ENCODE measurements at places on chromosomes 7 and 10.

DNA sequence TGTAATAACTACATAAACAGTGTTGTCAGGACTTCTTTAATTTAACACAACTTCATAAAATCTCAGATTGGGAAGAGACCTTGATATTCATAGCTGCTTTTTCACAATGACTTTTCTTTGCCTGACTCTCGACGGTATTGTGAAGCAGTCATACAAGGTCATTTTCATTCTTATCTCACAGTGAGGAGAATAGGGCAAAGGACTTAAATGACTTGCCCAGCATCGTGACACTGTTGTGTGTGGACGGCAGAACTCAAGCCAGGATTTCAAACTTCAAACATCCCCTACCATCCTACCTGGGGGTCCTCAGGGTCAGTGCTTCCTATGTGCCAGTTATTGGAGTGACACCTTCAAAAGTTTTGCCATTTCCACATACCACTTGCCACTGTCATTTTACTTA is 138.5 kb upstream of the GDF10 start:
- no peak for DNase-seq

GRCh38 chr10:119120413-119120867 is 16.5 kb downstream of the DENND10 start:
- no peak for DNase-seq

DNA sequence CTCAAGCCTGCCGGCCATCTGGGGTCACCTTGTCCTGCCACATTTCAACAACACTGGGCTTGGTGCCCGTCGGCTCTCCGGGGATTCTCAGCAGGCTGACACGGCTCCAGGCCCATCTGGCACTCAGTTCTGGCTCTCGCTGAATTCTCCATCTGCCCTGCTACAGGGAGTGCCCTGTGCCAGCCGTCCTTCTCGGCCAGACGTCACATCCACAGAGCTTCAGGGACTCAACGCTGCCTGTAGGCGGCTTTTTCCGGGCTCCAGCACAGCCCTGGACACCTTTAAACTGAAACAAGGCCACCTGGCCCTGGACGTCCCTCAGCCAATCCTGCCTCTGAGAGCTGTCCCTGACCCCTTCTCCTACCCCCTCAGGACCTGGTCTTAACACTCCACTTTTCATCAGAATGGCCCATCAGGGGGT is 43.0 kb downstream of the TMEM130 start:
- no peak for DNase-seq

GRCh38 chr7:4744391-4745264 is 30.8 kb upstream of the AP5Z1 start:
- peak; percentile 95 for DNase-seq

DNA sequence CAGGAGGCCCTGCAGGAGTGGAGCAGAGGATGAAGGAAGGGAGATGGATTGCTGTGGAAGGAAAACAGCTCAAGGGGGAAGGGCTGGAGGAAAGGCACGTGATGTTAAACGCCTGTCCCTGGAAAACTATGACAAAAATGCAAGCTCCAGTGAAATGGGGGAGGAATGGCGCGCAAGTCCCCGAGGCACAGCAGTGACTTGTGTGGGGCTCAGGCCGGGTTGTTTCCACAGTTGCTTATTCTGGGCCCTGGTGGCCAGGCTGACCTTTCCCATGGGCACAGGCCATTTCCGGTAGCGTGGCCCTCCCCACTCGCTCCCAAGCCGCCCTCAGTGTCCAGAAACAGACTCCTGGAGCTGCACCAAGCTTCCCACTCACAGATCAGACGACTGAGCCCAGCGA is 68.1 kb upstream of the PDGFA start:
- DNase-seq, result no peak

GRCh38 chr7:128867842-128868623 is 5.4 kb downstream of the ATP6V1F start:
- DNase-seq, result no peak

- no peak for DNase-seq
Observed at GRCh38 chr7:135391514-135391913, 118.4 kb downstream of the CNOT4 start.

GRCh38 chr10:2948127-2948854 is 119.1 kb upstream of the PFKP start:
- DNase-seq, result no peak

- DNase-seq, result peak; percentile 18
Observed at GRCh38 chr10:132452216-132452650, 55.2 kb downstream of the PWWP2B start.

- DNase-seq, result peak; percentile 12
Observed at GRCh38 chr7:152521420-152522337, 85.9 kb upstream of the KMT2C start.

DNA sequence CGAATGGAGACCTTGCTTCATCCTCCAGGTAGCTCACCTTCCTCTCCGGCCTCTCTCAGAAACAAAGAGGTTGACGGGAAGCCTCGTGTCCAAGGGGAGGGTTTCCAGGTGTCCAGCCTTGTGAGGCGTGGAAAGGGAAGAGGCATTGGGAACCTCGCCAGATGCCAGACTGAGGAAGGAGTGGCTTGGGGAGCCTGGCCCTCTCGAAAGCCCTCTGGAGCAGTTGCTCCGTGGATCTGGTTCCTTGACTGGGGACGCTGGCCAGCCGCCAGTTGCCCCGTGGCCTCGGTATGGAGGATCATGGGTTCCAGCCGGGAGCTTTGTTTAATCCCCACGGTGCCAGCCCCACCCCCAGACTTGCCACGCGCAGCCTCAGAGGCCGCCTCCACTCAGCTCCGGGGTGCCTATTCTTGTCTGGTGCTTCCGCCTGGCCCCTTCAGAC is 30.3 kb upstream of the SUN1 start:
- DNase-seq, result no peak

DNA sequence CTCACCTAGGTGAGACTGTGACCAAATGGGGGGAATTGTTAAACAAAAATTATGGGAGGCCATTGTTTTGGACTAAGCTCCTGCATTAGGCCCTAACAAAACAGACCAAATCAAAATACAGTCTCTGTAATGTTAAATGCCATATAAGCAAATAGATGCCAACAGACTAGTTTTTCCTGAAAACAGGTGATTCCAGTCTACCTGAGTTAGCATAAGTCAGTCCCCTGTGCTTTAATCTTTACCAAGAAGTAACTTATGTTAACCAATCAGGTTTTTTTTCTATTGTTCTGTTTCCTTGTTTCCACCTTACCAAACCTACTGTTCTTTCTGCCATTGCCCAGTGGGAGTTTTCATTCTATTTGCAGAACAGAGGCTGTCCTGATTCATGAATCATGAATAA is 48.0 kb downstream of the PDZD8 start:
- no peak for DNase-seq

DNA sequence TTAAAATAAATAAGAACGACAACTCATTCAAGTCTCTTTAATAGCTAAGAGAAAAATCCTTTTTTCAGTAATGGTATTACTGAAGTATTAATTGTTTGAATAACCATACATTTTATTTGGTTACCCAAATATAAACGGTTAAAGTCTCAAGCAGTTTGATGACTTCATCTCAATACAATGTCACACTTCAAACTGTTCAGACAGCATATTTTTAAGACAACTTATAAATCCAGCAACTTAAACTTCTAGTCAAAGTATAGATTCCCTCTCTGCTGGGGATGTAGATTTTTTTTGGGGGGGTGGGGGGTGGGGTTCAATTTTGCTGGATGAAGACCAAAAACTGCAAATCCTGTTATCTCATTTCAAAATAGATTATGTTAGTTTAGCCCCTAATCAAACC is 42.0 kb downstream of the GNA12 start:
- DNase-seq, result peak; percentile 46

DNA sequence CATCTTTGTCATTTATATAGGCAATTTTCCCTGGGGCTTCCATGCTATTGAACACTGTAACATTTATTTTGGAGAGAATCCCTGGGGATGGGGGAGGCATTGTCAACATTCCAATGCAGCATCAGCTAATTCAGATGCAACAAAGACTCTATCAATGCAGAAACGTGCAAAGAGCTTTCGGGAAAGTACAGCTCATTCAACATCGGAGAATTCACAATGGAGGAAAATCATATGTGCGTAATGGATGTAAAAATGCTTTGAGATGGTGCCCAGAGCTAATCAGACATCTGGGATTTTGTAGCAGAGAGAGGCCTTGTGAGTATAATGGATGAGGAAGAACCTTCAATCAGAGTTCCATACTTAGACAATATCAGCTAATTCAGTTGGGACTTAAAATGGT is 28.3 kb upstream of the FIS1 start:
- no peak for DNase-seq

- DNase-seq, result peak; percentile 70
Observed at GRCh38 chr7:115851291-115851690, 179.3 kb downstream of the TFEC start.

DNA sequence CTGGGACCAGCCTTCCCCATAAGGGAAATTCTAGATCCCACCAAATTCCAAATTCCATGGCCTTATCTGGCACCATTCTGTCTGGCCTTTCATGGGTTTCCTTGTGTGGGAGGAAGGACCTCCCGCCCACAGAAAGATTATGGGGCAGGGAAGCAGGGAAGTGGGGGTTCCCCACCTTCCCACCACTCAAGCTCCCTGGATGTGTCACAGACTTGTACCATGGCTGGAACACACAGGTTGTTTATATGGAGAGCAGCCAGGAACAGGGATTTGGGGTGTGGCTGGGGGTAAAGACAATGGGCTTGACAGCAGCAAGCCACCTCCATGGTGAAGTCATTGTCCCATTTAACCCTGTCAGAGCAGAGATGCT is 18.3 kb downstream of the UNC5B start:
- DNase-seq, result no peak

DNA sequence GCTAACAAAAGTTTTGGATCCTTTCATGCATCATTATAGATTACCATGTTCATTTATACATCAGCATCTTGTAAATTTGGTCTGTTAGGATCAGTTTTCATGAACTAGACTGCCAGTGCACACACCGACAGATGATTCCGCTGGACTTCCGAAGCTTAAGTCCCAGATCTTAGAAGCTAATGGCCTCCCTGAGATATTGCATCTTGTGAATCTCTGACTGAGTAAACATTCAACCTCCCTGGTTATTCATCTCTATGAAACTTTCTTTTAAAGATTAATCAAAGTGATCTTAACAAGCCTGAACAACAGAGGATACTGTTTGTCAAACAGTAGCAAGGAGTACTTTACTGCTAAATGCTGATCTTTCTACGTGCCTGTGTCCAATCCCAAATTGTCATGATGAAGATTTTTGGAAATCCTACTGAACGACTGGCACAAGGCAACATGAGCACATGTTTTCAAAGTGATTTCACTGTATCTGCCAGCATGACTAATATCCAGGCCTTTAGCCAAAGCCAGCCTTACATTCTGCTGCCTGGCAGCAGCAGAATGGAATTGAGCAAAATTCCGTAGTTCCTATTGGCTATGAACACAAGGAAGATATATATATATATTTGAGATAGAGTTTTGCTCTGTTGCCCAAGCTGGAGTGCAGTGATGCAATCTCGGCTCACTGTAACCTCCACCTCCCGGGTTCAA is 91.3 kb upstream of the ANK3 start:
- peak; percentile 4 for DNase-seq

DNA sequence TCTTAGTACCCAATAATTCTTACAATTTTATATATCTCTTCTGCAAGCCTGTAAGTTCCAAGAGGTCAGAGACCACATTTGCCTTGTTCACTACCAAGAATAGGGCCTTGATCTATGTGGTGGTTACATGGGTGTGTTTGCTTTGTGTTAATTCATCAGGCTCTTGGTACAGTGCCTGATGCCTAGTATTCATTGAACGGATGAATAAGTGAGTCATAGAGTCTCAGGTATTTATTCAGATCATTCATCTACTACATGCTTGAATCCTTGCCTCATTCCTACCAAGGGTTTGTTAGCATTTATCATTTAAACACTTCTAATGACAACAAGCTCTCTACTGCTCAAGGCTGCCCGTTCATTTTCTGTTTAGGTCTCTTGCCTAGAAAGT is 11.3 kb upstream of the SGPL1 start:
- DNase-seq, result no peak

DNA sequence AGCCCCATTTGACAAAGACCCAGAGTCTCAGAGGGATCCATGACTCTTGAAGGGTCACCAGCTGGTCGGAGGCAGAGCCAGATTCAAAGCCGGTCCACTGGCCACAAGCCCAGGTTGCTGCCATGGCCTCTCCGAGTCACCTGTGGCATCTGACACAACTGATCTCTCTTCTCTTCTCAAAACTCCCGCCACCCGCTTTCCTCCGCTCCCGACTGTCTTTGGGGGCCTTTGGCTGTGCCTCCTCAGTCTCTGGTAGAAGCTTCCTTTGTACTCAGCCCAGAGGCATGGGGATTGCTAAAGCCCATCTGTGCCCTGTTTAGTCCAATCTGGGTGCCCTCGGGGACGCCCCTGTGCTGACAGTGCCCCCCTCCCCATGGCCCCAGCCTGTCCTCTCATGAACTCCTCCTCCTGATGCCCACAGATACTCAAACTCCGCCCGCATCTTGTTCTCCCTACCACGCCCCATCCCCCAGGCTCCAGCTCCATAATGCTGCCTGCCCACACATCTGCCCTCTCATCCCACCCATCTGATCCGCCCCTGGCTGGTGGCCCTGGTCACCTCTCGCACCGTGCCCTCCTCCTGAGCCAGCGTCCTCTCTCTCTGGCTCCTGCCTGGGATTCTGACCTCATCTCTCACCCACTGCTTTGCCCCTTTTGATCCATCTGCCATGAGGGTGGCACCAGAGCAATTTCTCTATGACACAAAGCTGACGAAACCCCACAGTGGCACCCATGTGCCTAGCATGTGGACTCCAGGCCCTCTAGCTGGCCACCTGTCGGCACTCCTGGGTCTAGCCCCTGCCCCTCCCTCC is 150.6 kb downstream of the SLIT1 start:
- DNase-seq, result no peak

GRCh38 chr7:42572056-42572455 is 335.0 kb upstream of the GLI3 start:
- no peak for DNase-seq

GRCh38 chr10:95236068-95236903 is 42.2 kb downstream of the ACSM6 start:
- peak; percentile 67 for DNase-seq
